ACHN (cell line): ENCODE measurements at places on chromosomes 4 and X.

DNA sequence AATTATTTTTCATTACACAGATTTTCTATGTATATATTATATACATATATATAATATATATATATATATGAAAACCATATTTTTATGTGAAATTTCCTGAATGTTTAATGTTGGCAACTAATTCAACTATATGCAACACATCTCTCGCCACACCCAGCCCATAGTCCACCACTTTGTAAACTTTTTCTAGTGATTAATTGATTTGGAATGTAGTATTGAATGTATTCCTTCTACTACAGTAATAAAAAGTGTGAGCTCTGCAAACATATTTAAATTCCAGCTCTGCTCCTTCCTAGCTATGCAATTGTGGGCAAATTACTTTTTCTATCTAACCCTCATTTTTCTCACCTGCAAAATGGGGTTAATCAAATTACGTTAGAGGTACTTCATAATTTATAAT is 187.8 kb downstream of the TEX11 start:
- no peak for DNase-seq

GRCh38 chrX:48801280-48802088 is at the start of gene HDAC6:
HDAC6 (plus strand) TSS chrX:48802067; CDS start chrX:48802693, 626 bp downstream.
- peak; percentile 93 for DNase-seq

DNA sequence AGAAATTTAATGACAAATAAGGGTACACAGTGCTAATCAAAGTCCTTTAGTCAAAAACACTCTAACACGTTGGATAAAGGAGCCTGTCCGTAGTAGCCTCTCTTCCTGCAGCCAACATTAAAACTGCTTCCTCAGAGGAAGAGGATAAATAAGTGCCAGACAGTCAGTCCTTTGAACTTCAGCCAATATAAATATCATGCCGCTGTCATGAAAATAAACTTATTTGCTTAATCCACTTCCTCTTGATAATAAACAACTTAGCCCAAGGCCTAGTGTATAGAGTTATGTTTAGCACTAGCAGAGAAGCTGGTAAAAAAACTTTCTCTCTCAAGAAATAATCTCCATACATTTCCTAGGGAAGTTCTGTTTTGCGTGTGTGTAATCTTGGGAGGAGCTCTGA is 196.7 kb downstream of the HS3ST1 start:
- DNase-seq, result no peak

DNA sequence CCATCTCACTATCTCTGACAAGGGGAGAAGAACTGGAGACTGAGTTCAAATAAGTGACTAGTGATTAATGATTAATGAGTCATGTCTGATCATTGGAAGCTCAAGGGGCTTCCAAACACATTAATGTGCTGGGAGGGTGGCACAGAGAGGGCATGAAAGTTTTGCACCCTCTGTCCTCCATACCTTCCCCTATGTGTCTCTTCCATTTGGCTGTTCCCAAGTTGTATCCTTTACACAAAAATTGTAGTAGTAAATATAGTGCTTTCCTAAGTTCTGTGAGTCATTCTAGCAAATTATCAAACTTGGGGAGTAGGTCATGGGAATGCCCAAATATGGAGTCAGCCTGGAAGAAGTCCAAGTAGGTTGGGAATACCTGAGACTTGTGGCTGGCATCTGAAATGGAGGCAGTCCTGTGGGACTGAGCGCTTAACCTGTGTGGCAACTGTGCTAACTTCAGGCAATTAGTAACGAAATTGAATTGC is 4.1 kb upstream of the FAM200B start:
- DNase-seq, result peak; percentile 91

GRCh38 chr4:38696697-38697096 is 32.7 kb downstream of the KLF3 start:
- DNase-seq, result no peak

DNA sequence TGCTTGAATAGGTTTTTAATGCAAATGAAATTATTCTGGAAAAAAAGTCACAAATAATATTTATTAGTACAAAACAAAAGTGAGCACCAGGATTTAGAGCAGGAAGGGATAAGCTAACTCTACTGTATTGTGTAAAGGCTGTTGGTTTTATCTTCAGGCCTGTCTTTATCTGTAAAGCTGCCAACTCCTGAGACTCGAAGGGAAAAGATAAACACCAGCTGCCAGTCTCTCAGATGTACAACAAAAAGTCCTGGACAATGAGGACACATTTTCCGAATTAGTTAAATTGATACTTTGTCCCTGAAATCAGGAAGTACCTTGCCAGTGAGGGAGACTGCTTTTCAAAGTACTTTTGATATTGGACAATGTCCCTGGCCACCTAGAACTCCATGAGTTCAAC is 8.8 kb downstream of the DDX60 start:
- no peak for DNase-seq

DNA sequence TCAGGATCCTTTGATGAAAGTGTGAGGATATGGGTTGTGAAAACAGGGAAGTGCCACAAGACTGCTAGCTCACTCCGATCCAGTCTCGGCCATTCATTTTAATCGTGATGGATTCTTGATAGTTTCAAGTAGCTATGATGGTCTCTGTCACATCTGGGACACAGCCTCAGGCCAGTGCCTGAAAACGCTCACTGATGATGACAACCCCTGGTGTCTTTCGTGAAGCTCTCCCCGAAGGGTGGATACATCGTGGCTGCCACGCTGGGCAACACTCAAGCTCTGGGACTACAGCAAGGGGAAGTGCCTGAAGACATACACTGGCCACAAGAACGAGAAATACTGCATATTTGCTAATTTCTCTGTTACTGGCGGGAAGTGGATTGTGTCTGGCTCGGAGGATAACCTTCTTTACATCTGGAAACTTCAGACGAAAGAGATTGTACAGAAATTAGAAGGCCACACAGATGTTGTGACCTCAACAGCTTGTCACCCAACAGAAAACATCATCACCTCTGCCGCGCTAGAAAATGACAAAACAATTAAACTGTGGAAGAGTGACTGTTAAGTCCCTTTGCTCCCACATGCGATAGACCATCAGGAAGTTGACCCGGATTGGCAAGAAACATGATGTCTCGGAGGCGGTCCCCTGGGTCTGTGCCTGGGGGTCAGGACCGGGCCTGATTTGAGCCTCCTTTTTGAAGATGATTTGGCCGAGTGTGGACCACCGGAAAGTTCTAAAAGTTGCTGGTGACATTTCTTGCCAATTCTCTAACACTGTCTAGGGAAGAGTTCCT is 22.2 kb downstream of the LIAS start:
- DNase-seq, result no peak

DNA sequence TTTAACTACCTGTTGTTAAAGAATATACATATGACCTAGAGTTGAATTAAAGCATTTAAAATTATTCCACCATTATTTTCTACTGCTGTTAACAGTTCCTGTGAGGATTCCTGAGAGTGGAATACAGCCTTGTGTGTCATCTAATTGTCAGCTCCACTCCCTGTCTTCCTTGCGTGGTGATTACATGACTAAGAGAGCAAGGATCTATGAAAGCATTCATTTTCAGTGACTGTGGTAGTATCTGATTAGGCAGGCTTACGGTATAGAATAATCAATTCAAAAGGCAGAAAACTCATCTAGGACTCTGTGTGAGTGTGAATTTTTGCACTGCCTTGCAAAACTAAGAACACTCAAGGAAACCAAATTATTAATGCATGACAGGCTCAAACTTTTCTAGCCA is 577.8 kb downstream of the SH3BGRL start:
- DNase-seq, result no peak

GRCh38 chr4:155615081-155615887 is 51.4 kb upstream of the GUCY1A1 start:
- no peak for DNase-seq

DNA sequence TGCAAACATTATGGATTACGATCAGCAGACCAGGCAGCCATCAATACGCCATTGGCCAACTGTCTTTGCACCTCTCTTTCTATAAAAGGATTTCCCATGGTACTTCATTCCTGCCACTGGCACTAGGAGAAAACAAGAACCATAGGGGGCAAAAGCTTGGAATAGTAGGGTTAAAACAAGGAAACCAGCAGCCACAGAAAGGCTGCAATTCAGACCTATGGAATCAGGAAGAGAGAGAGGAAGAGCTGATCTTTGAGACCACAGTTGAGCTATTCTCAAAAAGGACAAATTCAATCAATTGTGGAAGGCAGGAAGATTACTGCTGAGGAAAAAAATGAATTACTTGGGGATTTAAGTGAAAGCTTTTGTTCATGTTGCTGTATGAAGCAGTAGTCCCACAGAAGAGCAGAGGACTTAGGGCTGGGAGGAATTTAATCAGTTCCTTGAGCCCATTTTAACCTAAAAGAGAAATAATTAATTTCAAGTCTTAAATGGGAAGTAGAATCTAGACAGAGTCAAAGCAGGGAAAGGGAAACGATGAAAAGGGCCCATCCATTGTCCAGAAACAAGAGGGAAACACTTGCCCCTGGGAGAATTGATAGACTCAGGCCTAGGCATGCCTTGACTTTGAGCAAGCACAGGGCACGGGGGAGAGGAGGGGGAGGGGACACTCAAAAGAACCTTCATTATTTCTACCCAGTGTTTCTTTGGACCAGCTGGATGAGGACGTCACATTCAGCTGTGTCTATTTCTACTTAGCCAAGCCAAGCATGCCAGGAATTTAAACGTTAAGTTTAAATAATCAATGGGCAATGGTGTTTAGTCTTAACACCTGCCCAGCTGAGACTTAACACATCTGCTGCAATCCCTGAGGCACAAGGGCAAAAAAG is 50.7 kb downstream of the SCD5 start:
- no peak for DNase-seq

DNA sequence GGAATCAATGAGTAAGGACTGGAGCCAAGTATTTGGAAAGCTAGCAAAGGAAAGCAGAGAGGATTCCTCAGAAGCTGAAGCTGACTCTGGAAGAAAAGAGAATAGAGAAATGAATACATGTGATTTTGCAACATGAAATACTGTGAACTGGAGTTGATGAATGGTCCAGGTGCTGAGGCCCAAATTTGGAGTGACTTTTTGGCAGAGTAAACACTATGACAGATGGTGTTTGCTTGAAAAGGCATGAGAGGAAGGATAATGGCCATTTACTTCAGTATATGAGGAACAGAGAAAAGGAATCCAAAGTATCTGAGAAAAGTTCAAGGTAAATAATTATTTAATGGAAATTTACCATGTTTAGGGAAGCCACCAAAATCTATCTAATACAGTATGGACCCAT is 236.7 kb downstream of the SLITRK2 start:
- DNase-seq, result no peak

- DNase-seq, result no peak
Measured at GRCh38 chr4:53703267-53703655, 112.0 kb upstream of the LNX1 start.

DNA sequence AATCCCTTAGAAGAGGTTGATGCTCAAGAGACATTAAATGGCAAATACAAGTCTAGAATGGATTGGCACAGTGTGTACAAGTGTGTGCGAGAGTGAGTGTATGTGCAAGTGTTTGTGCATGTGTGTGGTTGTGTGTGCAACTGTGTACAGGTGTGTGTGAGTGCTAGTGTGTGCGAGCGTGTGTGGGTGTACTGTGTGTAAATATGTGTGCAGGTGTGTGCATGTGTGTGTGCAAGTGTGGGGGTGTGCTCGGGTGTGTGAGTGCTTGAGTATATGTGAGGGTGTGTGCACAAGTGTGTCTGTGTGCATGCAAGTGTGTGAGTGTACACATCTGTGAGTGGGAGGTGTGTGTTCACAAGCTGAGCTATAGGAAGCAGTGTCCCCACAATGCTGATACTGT is 5.9 kb downstream of the TREX2 start:
- no peak for DNase-seq

DNA sequence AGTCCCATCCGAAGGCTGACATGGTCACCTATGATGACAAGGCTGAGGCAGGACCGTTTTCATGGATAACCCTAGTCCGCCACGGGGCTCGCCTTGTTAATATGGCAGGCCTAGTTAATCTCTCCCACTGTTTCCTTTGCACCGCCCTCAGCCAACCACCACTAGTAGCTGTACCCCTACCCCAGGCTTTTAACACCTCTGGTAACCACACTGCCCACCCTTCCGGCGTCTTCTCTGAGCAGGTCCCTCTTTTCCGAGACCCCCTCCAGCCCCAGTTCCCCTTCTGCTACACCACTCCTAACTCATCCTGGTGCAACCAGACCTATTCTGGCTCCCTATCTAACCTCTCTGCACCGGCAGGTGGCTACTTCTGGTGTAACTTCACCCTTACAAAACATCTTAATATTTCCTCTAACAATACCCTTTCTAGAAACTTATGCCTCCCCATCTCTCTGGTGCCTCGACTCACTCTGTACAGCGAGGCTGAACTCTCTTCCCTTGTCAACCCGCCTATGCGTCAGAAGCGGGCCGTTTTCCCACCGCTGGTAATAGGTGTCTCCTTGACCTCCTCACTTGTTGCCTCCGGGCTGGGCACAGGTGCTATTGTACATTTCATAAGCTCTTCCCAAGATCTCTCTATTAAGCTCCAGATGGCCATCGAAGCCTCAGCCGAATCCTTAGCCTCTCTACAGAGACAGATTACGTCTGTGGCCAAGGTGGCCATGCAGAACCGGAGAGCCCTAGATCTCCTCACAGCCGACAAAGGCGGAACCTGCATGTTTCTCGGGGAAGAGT is 964.4 kb downstream of the RPA4 start:
- no peak for DNase-seq

GRCh38 chr4:109009909-109010308 is 247.1 kb upstream of the ETNPPL start:
- DNase-seq, result no peak

GRCh38 chr4:29805245-29805644 is 914.9 kb upstream of the PCDH7 start:
- DNase-seq, result peak; percentile 7

- no peak for DNase-seq
Measured at GRCh38 chr4:10593130-10593529, 91.4 kb downstream of the CLNK start.

GRCh38 chr4:15262396-15262795 is 165.4 kb upstream of the C1QTNF7 start:
- DNase-seq, result no peak

GRCh38 chrX:29496636-29497180 is 718.7 kb upstream of the MAGEB2 start:
- DNase-seq, result no peak

DNA sequence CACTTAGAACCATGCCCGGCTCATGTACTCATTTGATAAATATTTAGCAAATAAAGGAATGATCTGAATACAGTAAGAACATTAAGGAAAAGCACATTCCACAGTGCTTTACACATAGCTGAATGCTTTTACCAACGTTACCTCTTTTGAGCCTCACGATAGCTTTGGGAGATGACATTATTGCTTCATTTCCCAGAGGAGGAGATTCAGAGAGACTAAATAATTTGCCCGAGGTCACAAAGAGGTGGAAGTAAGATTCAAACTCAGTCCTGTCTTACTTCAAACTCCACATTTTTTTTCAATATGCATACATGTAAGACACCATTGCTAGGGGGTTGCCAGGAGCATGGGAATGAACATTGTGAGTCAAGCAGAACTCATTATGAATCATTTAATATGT is 538.5 kb downstream of the BCOR start:
- no peak for DNase-seq
